ENCODE measurements at places on chromosomes 6 and 20.
A peak's percentile ranks its signal among the peaks of the same experiment; 100 is the strongest.

DNA sequence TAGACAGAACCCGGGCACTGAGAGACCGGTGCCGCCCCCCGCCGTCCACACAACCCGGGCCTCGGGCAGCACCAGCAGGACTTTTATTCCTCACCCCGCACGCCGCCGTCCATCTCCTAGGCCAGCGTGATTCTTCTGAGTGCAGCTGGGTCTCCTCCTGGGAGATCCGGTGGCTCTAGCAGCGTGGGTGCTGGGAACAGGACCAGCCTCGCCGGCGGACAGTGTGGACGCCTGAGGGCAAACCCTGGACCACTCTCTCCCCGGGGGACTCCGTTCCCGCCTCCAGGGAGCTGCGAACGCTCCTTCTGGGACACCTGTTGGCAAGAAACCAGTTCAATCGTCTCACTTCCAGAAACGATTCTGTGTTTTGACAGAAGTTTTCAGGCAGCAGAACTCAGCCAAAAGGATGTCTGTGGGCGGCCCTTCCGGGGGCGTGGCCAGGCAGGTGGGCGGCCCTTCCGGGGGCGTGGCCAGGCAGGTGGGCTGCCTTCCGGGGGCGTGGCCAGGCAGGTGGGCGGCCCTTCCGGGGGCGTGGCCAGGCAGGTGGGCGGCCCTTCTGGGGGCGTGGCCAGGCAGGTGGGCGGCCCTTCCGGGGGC is 130.7 kb downstream of the DLL1 start:
- no peak for DNase-seq

DNA sequence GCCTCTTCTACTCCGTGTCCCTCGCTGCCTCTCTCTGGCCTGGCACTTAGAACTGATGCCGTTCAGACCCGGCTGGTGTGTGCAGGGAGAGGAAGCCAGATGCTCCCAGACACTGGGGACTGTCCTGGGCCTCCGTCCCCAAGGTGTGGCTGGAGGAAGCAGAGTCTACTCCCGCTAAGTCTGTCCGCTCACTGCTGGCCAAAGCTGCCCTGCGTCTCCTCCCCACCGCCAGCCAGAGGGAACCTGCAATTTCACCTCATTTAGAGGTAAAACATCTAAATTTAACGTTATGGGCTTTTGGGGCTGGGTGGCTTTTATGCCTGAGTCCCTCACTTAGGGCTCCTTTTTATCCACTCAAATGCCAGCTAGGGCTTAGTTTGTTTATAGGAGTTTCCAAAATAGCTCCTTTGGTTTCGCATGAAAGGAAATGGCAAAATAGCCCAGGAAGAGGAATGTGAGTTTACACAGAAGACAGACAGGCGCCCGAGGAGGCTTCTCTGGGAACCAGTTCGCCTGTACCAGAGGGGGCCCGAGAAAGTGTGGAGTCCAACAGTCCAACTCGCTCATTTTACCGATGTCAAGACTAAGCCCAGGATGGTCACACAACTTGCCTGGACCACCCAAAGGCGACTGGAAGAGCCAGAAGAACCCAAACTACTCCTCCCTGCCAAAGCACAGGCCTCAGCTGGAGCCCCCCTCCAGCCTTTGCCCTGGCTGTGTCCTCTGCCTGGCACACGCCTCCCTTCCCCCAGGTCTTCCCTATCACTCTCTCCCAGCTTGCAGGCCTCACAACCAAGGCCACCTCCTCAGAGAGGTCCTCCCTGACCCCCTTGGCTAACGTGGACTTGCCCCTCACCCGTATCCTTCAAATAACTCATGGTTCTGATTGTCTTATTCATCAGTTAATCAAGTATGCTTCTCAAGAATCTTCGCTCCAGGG is 54.5 kb downstream of the RIPOR3 start:
- DNase-seq = no peak

GRCh38 chr6:119586250-119586882 is 236.8 kb upstream of the MAN1A1 start:
- no peak for DNase-seq

DNA sequence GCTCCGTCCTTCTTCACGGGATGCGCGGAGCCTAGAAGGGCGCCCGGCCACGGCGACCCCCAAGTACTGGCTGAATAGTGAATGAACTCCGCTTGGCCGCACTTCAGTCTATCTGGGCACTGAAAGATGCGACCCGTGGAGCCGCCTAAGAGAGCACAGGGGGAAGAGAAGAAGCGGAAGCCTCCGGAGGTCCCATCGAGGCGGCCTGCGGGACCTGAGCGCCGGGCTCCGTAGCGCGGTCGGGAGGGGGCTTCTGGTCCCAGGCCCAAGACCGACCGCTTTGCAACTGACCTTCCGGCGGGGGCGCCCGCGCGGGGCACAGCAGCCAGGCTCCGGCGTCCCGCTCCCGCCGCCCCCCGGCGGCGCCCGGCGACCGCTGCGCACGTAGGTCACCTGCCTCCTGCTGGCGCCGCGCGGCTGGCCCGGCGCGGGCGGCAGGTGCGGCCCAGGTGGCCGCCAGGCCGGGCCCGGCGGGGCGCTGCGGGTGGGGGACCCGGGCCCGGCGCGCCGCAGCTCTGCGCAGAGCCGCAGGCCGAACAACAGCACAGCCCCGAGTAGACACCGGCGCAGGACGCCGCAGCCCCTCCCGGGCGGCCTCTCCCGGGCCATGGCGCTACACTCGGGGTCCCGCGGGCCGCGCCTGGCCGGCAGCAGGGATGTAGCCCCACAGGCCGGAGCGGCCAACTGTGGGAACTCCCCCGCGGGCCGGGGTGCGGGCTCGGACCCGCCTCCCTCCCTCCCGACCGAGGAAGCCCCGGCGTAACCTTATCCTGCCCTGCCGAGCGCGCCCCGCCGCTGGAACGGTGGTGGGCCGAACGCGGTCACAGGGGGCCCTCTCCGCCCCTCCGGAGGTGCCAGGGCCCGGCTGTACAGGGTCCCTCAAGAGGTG is at the start of gene METTL24:
TSS of gene METTL24 (minus strand) at position 686 of the 889 bp plus-strand sequence. CDS start at position 609, 77 bp downstream.
- DNase-seq = no peak

- DNase-seq = no peak
Observed at GRCh38 chr6:88376197-88376596, 210.1 kb upstream of the CNR1 start.

GRCh38 chr20:32569380-32570305 is 15.5 kb downstream of the NOL4L start:
- DNase-seq = no peak

DNA sequence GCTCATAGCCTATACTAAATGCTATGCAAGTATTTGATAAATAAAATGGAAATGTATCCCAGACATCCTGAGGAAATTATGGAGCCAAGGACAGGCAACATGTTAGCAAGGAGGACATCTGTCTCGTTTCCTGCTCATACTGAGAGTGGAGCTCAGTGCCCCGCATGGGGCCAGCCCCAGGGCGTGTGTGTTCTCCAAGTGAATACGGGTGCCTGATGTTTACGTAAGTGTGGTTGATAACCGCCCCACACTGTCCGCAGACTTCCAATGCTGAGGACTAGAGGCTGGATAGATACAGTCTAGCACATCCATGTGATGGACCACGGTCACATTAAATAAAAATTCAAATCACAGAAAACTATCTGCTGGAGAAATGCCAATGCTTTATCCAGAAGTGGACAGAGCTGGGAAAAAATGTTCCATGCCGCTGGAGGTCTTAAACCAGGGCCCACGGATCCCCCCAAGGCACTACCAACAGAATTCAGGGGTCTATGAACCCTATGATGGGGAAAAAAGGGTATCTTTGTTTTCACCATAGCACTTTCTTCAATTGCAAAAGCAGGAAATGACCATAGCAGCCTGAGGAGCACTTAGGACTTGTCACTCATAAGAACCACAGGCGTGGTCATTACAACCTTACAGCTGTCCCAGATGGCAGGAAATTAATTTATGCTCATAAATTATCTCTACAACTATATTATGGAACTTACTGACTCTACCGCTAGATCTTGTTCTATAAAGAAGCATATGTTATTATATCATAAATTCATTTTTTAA is 24.9 kb downstream of the TGM2 start:
- no peak for DNase-seq

DNA sequence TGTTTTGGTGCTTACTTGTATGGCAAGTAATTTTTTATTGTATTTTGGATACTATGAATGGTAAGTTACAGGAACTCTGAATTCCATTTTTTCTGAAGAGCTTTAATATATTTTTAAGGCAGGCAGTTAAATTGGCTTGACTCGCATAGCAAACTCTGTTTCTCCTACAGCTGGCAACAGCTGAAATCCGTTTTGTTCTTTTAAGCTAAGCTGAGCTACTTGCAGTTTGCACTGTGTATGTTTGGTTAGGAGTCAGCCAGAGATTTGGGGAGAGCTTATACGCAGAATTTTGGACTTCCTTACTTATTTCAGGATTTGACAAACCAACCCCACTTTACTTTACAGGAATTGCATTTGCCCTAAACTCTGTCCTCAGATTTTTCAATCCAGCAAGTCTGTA is 179.1 kb downstream of the COL19A1 start:
- no peak for DNase-seq

GRCh38 chr6:166202321-166202733 is 34.7 kb upstream of the TBXT start:
- DNase-seq = peak; percentile 80

DNA sequence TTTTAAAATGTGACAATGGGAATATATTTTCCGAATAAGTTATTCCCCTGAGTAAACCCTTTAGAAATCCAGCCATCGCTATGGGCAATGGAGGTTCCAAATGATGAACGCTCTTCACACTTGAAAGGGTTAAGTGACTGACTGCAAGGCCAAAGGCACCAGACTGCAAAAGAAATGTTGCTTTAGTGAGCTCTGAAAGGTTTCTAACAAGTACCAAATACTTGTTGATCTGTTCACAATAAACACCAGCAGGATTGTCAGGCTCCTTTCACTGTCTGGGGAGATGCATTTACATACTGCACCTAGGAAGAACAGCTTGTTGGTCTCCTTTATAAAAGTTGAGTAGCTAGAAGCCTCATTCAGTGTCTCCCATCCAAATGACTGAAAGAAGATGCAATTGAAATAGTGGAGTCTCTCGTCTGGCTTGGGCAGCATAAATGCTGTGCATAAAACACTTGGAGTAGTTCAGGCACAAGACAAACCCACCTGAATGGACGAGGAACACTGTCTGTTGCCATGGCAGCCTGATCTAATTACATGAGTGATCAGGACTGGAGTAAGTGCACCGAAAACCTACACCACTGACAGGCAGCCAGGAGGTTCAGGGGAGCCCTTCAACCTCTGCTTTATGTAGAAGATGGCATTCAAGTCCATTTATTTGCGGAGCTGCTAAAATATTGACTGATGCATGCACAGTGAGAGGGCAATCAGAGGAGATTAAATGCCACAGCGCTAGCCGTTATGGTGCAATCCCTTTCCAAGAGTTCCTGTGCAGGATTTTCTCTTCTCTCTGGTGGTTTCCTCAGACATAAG is 2.9 kb downstream of the ATXN1 start:
- no peak for DNase-seq

DNA sequence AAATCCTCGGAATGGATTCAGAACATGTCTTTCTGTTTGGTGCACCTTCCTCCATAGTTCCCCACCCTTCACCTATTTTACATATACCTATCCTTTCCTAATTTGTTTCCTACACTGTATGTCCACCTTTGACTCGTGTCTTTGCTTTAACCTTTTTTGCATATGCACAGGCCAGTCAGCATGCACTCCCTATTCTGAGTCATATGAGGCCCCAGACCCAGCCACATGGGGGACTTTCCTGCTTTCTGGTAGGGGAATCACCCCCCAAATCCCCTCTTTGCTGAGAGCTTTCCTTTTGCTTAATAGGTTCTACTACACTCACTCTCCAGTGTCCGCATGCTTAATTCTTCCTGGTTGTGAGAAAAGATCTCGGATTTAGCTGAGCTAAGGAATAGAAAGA is 393.8 kb upstream of the IMPG1 start:
- no peak for DNase-seq

DNA sequence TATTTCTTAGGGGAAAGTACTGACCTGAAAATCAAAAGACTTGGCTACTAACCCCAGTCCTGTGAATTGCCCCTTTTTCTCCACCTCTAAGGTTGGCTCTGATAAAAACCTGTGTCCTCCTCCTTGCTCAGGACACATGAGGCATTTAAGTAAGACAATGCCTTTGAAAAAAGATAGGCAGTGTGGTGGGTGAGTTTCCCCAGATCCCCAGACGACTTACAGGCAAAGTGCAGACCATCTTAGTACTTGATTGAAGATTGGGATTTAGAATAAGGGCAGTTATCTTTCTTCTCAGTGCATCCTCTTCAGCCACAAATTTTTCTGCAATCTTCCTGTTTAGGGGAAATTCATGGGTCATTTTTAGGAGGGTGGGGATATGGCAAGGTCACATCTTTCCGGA is 87.8 kb downstream of the KIZ start:
- no peak for DNase-seq

- no peak for DNase-seq
Observed at GRCh38 chr6:110044622-110045021, 66.5 kb downstream of the GPR6 start.

GRCh38 chr20:870758-871157 is 37.2 kb downstream of the FAM110A start:
- DNase-seq = no peak

DNA sequence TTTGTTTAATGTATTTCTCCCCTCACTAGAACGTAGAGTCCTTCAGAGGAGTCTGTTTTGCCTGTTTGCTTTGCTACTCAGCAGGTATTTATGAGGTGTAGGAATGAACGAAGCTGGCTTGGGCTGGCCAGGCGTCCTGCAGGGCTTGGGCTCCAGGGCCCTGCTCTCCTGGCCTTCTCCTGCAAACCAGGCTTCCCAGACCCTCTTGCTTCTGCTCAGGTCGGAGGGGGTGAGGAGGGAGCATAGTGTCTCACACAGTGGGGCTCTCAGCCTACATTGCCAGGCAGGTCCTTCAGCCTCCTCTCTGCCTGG is 24.6 kb upstream of the MLN start:
- no peak for DNase-seq

DNA sequence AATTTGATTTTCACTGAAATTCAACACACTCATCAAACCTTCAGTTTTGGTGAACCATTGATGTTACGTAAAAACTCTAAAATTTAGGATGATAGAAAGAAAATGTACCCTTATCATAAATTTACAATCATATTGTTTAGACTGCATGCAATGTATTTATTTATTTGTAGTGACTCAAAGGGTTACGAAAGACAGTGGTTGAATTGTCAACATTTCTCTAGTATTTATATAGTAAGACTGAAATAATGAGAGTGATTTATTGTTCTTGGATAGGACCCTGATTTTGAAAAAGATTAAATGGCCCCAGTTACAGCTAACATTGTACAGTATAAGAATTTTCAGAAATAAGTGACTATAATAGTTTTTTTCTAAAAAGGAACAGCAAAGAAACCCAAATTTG is 591.5 kb downstream of the RFPL4B start:
- no peak for DNase-seq

GRCh38 chr20:20836836-20837235 is 124.4 kb upstream of the RALGAPA2 start:
- DNase-seq = no peak

DNA sequence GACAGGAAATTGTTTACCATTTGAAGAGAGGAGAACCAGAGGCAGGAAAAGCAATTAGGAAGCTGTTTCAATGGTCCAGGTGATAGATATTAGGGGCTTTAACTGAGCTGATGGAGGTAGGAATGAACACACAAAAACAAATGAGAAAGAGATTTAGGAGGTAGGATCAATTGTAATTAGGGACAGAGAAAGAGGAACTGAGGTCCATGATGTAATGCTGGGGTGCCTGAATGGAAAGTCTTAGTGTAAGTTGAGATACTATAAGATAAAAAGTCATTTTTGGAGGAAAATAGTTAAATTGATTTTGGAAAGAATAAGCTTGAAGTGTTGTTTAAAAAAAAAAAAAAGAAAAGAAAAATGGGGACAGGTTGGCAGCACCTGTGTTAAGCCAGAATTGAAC is 58.5 kb upstream of the B3GAT2 start:
- DNase-seq = no peak
